ENCODE measurements at places on chromosomes 16 and 17. TPM values are rescaled to one million over a fixed set of nuclear protein-coding genes. Genes with fewer than 3 reads are reported as not detected.

DNA sequence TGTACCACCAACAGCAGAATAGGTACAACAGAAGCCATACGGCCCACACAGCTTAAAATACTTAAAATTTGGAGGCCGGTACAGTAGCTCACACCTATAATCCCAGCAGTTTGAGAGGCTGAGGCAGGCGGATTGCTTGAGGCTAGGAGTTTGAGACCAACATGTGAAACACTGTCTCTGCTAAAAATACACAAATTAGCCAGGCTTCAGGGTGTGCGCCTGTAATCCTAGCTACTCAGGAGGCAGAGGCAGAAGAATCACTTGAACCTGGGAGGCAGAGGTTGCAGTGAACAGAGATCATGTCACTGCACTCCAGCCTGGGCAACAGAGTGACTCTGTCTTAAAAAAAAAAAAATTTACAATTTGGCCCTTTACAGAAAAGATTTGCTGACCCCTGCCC is 17.0 kb downstream of the GFOD2 start:
- H3K27me3 ChIP-seq, result no peaks in the 10 kb centered on the region
- no peaks in the 10 kb centered on the region for H3K36me3 ChIP-seq
- H3K27ac ChIP-seq, result peak overlapping the region; percentile 74
- H3K4me1 ChIP-seq, result peaks cover 36% of the 10 kb centered on the region
- H3K4me3 ChIP-seq, result no peak overlapping the region

Gene CACNA1G
- polyA plus RNA-seq, result not detected

DNA sequence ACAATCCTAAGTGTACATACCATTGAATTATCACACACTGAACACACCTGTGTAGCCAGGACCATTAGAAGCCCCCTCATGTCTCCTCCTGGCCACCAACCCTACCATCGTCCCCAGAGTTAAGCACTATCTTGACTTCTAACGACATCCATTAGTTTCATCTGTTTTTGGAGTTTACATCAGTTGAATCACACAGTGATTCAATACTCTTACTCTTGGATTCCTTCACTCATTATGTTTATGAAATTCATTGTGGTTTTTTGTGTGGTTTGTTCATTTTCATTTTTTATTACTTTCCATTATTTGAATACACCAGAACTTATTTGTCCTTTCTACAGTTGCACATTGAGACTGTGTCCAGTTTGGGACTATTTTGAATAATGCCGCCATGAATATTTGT is 13.6 kb downstream of the DRC7 start:
- H3K36me3 ChIP-seq, result no peaks in the 10 kb centered on the region
- no peak overlapping the region for H3K27ac ChIP-seq
- no peak overlapping the region for H3K4me3 ChIP-seq
- no peaks in the 10 kb centered on the region for H3K4me1 ChIP-seq
- DNase-seq, result no peak

Gene TAF1C
- 24.4 TPM for polyA plus RNA-seq

DNA sequence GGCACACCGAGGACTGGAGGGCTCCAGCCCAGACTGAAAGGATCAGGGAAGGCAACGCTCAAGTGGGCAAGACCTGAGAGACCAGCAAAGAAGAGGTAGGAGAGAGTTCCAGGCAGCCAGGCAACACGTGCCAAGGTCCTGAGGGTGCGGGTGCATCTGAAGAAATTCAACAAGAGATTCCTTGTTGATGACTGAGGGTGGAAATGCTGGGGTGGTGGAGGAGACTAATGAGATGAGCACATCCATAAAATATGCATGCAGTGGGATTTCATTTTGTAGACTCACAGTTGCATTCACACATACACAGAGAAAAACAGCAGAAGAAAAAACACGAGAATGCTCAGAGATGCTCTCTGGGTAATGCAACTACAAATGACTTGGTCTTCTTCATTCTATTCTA is 154.8 kb upstream of the FOXF1 start:
- no peak overlapping the region for H3K4me3 ChIP-seq
- H3K27me3 ChIP-seq, result peaks cover 3% of the 10 kb centered on the region
- no peak overlapping the region for H3K27ac ChIP-seq
- DNase-seq, result no peak

Gene DLX4
- polyA plus RNA-seq, result not detected

GRCh38 chr17:56297184-56297583 is 143.9 kb downstream of the ANKFN1 start:
- H3K27me3 ChIP-seq, result no peaks in the 10 kb centered on the region
- no peak overlapping the region for H3K27ac ChIP-seq
- no peak overlapping the region for H3K4me3 ChIP-seq
- DNase-seq, result no peak
- no peaks in the 10 kb centered on the region for H3K4me1 ChIP-seq

- H3K4me1 ChIP-seq, result no peaks in the 10 kb centered on the region
- no peak overlapping the region for H3K4me3 ChIP-seq
- H3K27ac ChIP-seq, result no peak overlapping the region
- no peak for DNase-seq
- peaks cover 4% of the 10 kb centered on the region for H3K27me3 ChIP-seq
Observed at GRCh38 chr16:48188449-48189102, 32.8 kb upstream of the ABCC12 start.

Gene LRRC75A
- polyA plus RNA-seq, result 0.23 TPM

GRCh38 chr17:30378825-30379302 is at the start of gene CPD:
TSS of gene CPD (plus strand) at chr17:30378927. CDS start at chr17:30378981, 54 bp downstream.
- DNase-seq, result peak; percentile 98
- no peaks in the 10 kb centered on the region for H3K27me3 ChIP-seq
- peaks cover 40% of the 10 kb centered on the region for H3K4me1 ChIP-seq
- H3K36me3 ChIP-seq, result no peaks in the 10 kb centered on the region
- H3K4me3 ChIP-seq, result peak within 1 kb of the TSS; percentile 95
- H3K27ac ChIP-seq, result peak within 1 kb of the TSS; percentile 86

GRCh38 chr16:65665586-65665985 is 543.7 kb upstream of the CDH11 start:
- no peak overlapping the region for H3K4me3 ChIP-seq
- no peaks in the 10 kb centered on the region for H3K4me1 ChIP-seq
- no peaks in the 10 kb centered on the region for H3K36me3 ChIP-seq

GRCh38 chr17:75488693-75489510 is 26.4 kb downstream of the CASKIN2 start:
- H3K27ac ChIP-seq, result peak overlapping the region; percentile 76
- no peaks in the 10 kb centered on the region for H3K27me3 ChIP-seq

- peaks cover 9% of the 10 kb centered on the region for H3K4me1 ChIP-seq
- DNase-seq, result no peak
- H3K27me3 ChIP-seq, result peaks cover 81% of the 10 kb centered on the region
- H3K36me3 ChIP-seq, result no peaks in the 10 kb centered on the region
- H3K4me3 ChIP-seq, result no peak overlapping the region
Observed at GRCh38 chr17:38604479-38605403, 1.0 kb downstream of the SRCIN1 start.

Gene SDR42E2
- polyA plus RNA-seq, result not detected

Gene DYNLRB2
- 0.22 TPM for polyA plus RNA-seq

Gene PMP22
- polyA plus RNA-seq, result 50.4 TPM

DNA sequence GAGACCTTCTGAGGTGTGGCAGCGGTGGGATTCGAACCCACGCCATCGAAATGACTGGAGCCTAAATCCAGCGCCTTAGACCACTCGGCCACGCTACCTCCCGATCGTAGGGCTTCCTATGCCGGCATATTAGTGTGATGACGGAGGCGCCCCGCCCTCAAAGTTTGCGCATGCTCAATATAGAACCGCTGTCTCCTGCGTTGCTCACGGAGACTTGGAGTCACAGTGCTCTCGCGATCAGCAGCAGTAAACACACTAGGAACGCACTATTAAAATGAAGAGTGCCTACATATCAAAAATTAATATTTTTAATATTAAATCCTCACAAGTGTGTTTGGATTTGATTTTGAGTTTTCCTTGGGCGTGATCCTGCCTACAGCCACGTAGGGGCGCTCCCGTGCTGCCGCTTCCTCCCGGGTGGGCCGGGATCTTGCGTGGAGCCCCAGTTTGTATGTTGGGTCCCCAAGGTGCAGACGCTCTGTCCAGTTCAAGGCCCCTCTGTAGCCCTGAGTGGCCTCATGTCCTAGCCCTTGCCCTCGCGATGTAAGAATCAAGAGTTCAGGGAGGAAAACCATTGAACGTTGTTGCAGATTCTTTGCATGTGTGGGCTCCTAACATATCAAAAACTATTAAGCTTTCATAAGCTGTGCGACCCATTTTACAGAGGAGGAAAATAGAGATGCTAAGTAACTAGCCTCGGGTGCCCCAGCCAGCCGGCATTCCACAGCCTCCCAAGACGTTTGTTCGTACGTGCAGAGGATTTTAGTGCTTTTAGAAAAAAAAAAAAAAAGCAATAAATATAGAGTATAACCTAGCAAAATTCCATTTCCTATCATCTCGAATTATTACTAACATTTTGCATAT is 10.2 kb upstream of the EEF2K start:
- peak overlapping the region; percentile 82 for H3K27ac ChIP-seq
- H3K36me3 ChIP-seq, result no peaks in the 10 kb centered on the region
- DNase-seq, result peak; percentile 92
- H3K4me1 ChIP-seq, result peaks cover 23% of the 10 kb centered on the region
- H3K4me3 ChIP-seq, result peak overlapping the region; percentile 73
- H3K27me3 ChIP-seq, result no peaks in the 10 kb centered on the region

GRCh38 chr16:14632693-14633569 is at the start of gene BFAR:
TSS of gene BFAR (plus strand) at chr16:14632951. CDS start at chr16:14644347, 11,396 bp downstream.
- peak; percentile 100 for DNase-seq
- H3K27me3 ChIP-seq, result no peaks in the 10 kb centered on the region
- H3K4me3 ChIP-seq, result peak within 1 kb of the TSS; percentile 98
- peaks cover 59% of the 10 kb centered on the region for H3K4me1 ChIP-seq
- peak within 1 kb of the TSS; percentile 95 for H3K27ac ChIP-seq

Gene TBC1D3D
- polyA plus RNA-seq, result 0.92 TPM

Gene TBC1D3
- not detected for polyA plus RNA-seq

DNA sequence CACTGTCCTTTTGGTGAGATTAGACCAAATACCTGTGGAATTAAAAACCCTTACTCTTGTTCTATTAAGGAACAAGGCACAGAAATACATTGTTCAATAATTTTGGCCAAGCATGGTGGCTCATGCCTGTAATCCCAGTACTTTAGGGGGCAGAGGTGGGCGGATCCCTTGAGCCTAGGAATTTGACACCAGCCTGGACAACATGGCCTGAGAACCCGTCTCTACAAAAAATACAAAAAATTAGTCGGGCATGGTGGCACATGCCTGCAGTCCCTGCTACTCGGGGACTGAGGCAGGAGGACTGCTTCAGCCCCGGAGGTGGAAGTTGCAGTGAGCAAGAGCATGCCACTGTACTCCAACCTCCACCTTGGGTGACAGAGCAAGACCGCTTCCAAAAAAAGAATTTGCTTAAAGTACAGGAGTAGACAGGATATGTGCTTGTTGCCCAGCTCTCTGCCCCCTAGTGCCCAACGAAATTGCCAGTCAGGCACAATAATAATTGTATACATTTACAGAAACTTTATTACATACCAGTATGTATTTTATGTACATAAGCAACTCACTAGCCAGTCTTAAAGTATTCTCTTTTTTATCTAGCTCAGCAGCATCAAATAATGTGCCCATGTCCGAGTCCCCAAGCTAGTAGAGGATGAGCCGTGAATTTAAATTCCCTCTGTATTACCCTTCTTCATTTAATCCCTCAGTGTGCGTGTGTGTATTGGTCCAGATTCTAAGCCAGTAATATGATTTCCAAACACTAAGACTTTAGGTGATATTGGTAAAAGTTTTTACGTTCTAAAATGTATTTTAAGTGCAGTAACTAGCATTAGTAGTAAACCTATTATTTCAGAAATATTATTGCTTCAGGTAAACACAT is 1.4 kb downstream of the THUMPD1 start:
- DNase-seq, result no peak
- H3K27ac ChIP-seq, result peak overlapping the region; percentile 98
- peak overlapping the region; percentile 95 for H3K4me3 ChIP-seq
- H3K4me1 ChIP-seq, result peaks cover 15% of the 10 kb centered on the region

GRCh38 chr16:68273896-68274295 is 9.6 kb downstream of the SLC7A6 start:
- H3K4me1 ChIP-seq, result peaks cover 75% of the 10 kb centered on the region
- H3K27me3 ChIP-seq, result no peaks in the 10 kb centered on the region

GRCh38 chr17:76725580-76726230 is 701 bp downstream of the JMJD6 start:
- peak overlapping the region; percentile 92 for H3K4me3 ChIP-seq
- H3K27me3 ChIP-seq, result no peaks in the 10 kb centered on the region
- H3K27ac ChIP-seq, result peak overlapping the region; percentile 100
- DNase-seq, result peak; percentile 85
- peaks cover 62% of the 10 kb centered on the region for H3K36me3 ChIP-seq

- H3K27me3 ChIP-seq, result no peaks in the 10 kb centered on the region
- H3K4me3 ChIP-seq, result no peak overlapping the region
- no peaks in the 10 kb centered on the region for H3K36me3 ChIP-seq
- H3K4me1 ChIP-seq, result no peaks in the 10 kb centered on the region
- DNase-seq, result no peak
Observed at GRCh38 chr17:35947156-35947585, 3.7 kb upstream of the LYZL6 start.

- DNase-seq, result peak; percentile 76
- no peaks in the 10 kb centered on the region for H3K36me3 ChIP-seq
- H3K4me1 ChIP-seq, result peaks cover 10% of the 10 kb centered on the region
- no peak overlapping the region for H3K27ac ChIP-seq
Observed at GRCh38 chr16:88772871-88773811, 11.9 kb downstream of the PIEZO1 start.

Gene RUSF1
- 8.1 TPM for polyA plus RNA-seq

DNA sequence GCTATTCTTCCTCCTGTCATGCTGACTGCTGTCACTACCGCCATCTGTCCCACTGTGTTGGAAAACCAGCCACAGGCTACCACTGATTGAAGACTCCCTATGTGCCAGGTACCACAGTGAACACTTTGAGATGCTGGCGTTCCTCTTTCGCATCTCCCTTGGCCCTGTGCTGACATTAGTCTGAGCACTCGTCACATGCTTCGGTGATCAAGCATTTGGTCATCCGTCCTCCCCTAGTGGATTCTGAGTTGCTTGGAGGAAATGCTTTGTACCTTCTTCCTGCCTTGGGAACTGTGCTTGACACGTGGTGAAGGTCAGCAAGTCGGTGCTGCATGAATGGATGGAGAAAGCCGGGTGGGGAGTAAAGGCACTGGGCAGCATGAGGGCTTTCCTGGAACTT is 260.1 kb downstream of the SNX29 start:
- H3K36me3 ChIP-seq, result no peaks in the 10 kb centered on the region
- no peak for DNase-seq
- H3K27ac ChIP-seq, result no peak overlapping the region

DNA sequence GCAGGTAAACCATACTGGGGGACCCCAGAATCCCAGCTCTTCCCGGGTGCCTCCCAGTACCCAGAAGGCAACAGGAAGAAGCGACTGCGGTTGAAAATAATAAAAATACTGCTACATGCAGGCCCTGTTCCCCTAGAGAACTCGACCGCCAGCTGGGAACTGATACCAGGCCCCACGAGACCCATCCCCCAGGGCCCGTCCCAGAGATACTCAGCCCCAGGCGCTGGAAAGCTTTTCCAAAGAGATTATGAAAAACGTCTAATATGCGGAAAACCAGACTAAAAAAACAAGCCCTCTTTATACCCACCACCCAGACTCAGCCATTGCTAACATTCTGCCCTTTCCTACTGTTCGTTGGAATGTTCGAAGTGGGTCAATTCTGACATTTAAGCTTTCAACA is 12.9 kb upstream of the MEAK7 start:
- no peaks in the 10 kb centered on the region for H3K4me1 ChIP-seq
- H3K4me3 ChIP-seq, result no peak overlapping the region
- no peak overlapping the region for H3K27ac ChIP-seq
- H3K27me3 ChIP-seq, result no peaks in the 10 kb centered on the region
- no peaks in the 10 kb centered on the region for H3K36me3 ChIP-seq

GRCh38 chr16:3829631-3830536 is 50.6 kb downstream of the CREBBP start:
- H3K4me3 ChIP-seq, result no peak overlapping the region
- peaks cover 4% of the 10 kb centered on the region for H3K36me3 ChIP-seq
- H3K27ac ChIP-seq, result peak overlapping the region; percentile 50
- no peaks in the 10 kb centered on the region for H3K27me3 ChIP-seq

Measured in psoas muscle (tissue), 8 donors.